Pulmonary artery endothelial cell (primary cell): ENCODE measurements at places on chromosomes 2 and 18. TPM values are rescaled to one million over a fixed set of nuclear protein-coding genes. Genes with fewer than 3 reads are reported as not detected.
A peak's percentile ranks its signal among the peaks of the same experiment; 100 is the strongest.

DNA sequence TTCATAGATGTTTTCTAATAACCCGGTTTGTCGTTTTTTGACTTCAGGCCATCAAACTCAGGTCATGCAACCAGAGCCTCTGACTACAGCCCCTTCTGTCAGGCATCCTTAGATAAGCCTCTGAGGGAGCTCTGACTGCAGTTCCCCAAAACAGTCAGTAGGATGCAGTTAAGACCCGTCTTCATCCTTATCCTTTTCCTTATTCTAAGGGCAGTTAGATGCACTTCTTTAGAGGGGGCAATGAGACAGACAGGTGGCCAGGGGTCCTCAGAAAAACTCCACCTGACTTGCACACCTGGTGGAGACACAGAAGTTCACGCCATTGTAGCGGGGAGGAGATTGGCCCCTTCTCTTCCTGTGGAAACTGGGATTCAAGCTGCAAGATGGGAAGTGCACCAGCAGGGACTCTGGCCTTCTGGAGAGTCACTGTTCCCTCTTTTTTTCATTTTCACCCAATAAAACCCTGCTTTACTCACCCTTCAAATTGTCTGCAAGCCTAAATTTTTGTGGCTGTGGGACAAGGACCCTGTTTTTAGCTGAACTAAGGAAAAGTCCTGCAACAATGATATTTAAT, 104.8 kb upstream of the TFPI start:
- no peak for DNase-seq

DNA sequence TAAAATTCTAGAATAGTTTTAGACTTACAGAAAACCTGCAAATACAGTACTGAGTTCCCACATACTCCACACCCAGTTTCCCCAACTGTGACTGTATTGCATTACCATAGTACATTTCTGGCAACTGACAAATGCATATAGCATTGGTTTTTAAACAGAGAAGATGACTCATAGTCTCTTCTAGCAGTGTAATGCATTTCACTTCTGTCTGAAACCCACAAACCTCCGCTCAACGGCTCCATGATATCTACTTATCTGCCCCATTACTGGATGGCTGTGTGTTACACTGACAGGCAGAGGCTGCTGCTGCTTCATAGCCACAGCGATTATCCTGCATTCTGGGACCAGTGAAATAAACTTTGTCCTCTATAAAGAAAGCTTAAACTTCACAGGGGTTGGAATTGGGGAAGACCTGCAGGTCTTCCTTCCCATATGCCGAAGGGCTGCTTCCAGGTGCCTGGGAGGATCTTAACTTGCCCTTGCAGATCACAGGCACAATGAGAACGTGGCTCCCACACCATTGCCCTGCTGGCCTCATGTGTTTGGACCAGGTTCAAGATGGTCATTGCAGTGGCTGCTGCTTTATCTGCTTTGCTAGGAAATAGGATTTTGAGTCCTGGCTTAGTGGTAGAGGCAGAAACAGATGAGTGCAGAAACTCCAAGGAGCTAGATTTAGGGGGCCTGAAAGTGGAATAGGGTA, 742.6 kb upstream of the HS6ST1 start:
- DNase-seq: no peak

- DNase-seq: no peak
These were observed 82.1 kb downstream of the ETAA1 start for GRCh38 chr2:67479261-67479660.

DNA sequence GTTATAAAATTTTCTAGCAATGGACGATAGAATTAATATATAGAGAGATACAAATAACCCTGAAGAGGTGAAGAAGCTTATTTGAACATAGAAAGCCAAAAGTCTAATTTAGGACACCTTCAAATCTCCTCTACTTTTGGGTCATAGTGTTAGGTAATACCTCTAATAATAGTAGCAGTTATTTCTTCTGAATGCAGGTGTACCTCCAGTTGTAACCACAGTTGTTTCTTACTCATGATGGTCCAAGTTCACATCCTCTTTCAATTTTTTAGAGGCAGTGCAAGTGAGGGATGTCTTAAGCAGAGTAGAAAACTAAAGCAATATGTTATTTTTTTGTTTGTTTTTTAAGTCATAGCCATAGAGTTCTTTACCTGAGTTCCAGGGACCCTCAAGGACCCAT, 429.5 kb downstream of the CCDC85A start:
- DNase-seq: no peak

- no peak for DNase-seq
These were observed 495.6 kb downstream of the NYAP2 start for GRCh38 chr2:225895126-225895525.

DNA sequence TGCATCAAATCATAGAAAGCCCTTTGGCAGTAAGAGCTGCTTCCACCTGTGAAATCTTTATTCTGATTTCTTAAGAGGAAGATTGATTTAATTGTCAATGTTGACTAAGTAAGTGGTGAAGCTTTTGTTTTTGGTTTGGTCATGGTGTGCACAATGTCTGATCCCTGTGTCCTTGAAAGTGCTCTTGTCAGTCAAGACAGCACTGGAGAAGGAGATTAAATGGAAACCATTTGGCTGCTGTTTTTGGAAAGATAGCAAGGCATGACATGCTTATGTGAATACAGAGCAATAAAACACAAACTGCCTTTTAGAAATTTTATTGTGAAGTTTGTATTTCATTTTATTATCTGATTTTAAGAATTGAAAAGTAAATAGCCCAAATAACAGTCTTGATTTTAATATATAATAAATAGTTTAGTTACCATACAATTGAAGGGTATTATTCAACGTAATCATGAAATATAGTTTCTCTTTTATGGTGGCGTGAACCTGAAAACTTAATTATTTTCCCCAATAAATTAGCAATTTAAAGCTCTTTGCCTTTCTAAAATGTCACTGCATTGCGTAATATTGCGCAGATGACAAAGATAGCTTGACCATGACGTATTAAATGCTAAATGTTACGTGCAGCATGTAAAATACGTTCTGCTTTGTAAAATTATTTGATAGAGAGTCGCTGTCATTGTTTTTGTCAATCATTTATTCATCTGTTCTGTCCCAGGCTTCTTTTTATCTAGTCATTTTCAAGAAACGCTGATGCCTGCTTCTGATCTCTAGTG, 69.0 kb downstream of the GULP1 start:
- no peak for DNase-seq

GRCh38 chr2:57443973-57444521, 602.6 kb upstream of the VRK2 start:
- no peak for DNase-seq

- peak; percentile 15 for DNase-seq
These were observed at the start of gene TMEM37 for GRCh38 chr2:119431155-119431975. Gene TMEM37, plus strand, starts transcription at chr2:119431854. Its CDS starts 50 bp downstream, at chr2:119431904.

- no peak for DNase-seq
These were observed 84.9 kb downstream of the XRCC5 start for GRCh38 chr2:216194013-216194412.

- DNase-seq: no peak
These were observed 125.3 kb upstream of the CTDP1 start for GRCh38 chr18:79554321-79554720.

GRCh38 chr2:71938659-71939587, 208.7 kb downstream of the CYP26B1 start:
- no peak for DNase-seq

- DNase-seq: no peak
These were observed 1.0 kb downstream of the CNNM3 start for GRCh38 chr2:96816836-96817702.

DNA sequence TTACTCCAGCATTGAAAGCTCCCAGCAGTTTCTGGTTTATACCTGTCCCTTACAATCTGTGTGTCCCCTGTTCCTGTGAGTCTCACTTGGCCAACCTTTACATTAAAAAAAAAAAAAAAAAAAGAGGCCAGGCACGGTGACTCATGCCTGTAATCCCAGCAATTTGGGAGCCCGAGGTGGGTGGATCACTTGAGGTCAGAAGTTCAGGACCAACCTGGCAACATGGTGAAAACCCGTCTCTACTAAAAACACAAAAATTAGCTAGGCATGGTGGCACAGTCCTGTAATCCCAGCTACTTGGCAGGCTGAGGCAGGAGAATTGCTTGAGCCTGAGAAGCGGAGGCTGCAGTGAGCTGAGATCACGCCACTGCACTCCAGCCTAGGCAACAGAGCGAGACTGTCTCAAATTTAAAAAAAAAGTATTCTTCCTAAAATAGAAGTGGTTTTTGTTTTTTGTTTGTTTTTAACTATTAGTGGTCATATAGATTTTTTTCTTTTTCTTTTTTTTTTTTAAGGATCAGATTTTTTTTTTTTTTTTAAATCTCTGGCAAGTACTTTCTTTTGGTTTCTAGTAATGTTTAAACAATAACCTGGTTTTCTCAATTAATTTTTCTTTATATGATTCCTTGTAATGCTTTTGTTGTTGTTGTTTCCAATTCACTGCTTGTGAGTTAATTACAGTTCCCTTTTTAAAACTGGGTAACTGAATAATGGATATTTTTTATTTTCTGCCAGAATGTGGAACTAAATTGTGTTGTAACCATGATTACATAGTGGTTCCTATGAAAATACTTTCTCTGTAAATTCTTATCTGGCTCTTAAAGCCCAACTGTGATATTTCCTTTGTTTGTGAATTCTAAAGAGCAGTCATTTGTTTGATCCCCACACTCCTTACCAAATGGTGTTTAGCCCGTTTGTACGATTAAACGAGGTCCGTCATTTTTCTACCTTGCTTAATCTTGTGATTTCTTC, 116.8 kb downstream of the CTAGE1 start:
- no peak for DNase-seq

- DNase-seq: no peak
These were observed 95.7 kb upstream of the MCFD2 start for GRCh38 chr2:47011264-47011663.

GRCh38 chr18:78861116-78861515, 118.5 kb upstream of the SALL3 start:
- no peak for DNase-seq

GRCh38 chr2:163692611-163693482, 43.0 kb downstream of the FIGN start:
- no peak for DNase-seq

- no peak for DNase-seq
These were observed 102.5 kb downstream of the INHBB start for GRCh38 chr2:120448436-120448835.

- no peak for DNase-seq
These were observed 265.4 kb upstream of the HDAC4 start for GRCh38 chr2:239666053-239666854.

DNA sequence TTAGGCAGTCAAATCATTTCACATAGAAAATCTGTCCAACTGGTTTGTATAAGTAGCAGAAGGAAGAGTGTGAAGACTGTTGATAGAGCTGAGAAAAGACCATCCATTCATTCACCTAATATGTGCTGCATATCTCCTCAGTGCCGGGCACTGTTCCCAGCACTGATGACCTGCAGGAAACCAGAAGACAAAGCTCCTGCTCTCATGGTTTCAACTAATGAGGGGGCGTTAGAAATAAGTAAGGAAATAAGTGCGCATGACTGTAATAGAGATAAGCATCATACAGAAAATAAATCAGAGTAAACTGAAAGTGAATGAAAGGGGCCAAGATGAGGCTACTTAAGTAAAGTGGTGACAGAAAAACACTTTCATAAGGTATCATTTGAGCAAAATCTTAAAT, 427.5 kb upstream of the CDH20 start:
- peak; percentile 78 for DNase-seq

DNA sequence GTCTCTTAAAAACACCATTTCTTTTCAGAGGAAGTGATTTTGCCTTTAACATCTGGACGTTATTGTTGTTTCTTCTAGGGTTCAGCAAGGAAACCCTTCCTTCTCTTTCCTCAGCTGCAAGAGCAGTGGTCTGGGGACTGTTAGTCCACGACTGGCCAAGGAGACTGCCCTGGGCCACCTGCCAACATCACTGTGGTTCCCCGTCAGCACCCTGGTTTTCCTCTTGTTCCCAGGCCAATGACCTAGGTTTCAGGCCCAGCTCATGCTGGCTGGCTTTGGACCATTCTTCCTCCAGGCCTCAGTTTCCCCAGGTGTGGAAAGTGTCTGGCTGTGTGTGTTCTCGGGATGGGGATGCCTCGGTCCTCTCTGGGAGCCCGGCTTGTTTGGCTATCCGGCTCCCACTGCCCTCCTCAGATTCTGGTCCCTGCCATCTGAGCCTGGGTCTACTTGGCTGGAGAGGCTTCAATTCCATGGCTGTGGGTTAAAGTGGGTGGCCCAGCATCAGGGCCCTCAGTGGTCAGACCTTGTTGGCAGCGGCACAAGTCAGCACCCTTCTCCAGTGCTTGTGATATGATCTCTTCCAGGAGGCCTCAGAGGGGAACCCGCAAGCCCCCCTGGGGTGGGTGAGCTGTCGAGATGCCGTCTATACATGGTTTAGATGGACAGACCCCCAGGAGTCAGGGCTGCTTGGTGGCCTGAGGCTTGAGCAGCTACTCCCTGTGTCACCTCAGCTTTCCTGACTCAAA, 234.3 kb upstream of the HS6ST1 start:
- DNase-seq: no peak

DNA sequence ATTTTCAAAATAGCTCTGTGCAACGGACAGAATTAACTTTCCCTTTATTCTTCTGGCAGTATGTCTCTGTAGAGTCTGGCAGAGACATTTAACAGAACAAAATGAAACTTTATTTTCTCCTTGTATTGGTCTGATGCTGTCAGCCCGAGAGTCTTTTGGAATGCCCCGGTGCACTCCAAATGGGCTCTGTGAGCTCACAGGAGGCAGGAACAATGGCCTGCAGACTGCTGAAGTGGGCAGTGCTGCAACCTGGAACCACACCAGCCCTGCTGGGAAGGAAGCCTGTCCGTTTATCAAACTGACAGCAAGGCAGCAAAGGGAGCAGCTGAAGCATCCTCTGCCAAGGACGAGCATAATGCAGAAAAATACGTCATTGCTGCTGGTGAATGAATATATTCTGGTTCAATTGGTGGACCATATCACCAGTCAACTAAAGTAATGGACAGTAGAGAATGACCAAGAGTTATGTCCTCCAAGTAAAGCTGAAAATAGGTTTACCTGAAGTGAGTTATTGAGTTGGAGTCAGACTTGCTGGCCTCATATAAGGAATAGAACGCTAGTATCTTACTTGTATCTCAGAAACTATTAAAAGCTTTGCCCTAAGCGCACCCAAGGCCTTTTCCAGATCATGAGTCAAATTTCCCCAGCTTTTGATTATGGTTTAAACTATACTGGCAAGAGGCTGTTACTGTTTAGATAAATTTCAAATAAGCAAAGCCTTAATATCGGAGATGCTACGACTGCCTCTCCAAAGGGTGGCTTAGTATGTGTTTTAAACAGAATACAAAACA, 207.6 kb upstream of the TANK start:
- DNase-seq: peak; percentile 35

The CNDP2 gene
- total RNA-seq: 100 and 129 TPM in 2 replicates

The POTEJ gene
- 0.04 and 0.07 TPM in 2 replicates for total RNA-seq

The GALNT5 gene
- under 0.01 TPM in 1 of 2 replicates, not detected in the other for total RNA-seq

The MAP2 gene
- total RNA-seq: 14.5 and 24.9 TPM in 2 replicates

The CNPPD1 gene
- total RNA-seq: 18.4 and 24.1 TPM in 2 replicates

The GCA gene
- total RNA-seq: 18.6 and 19.1 TPM in 2 replicates

The CPLX4 gene
- total RNA-seq: not detected in 2 replicates

The RPIA gene
- 20.7 and 21.7 TPM in 2 replicates for total RNA-seq

The ACSL3 gene
- total RNA-seq: 99.3 and 167 TPM in 2 replicates

The CSRNP3 gene
- not detected in 2 replicates for total RNA-seq

The TANC1 gene
- 55.0 and 78.7 TPM in 2 replicates for total RNA-seq

The ZC3H8 gene
- 4.2 and 5.3 TPM in 2 replicates for total RNA-seq

The SMYD1 gene
- total RNA-seq: not detected in 2 replicates
